ENCODE measurements at places on chromosomes 5 and 9. TPM values are rescaled to one million over a fixed set of nuclear protein-coding genes. Genes with fewer than 3 reads are reported as not detected.

Gene CD180
- 0.78 TPM for polyA plus RNA-seq

Gene OR13J1
- polyA plus RNA-seq, result not detected

Gene GPR21
- not detected for polyA plus RNA-seq

Gene OR1N1
- polyA plus RNA-seq, result not detected

Gene B4GALT7
- polyA plus RNA-seq, result 20.4 TPM

Gene ACOT12
- 0.68 TPM for polyA plus RNA-seq

Gene WWC1
- 102 TPM for polyA plus RNA-seq

Gene RNF130
- polyA plus RNA-seq, result 72.3 TPM

Gene SLC34A3
- 5.2 TPM for polyA plus RNA-seq

Gene TRIM23
- 26.1 TPM for polyA plus RNA-seq

Gene SLIT3
- polyA plus RNA-seq, result 48.8 TPM

Gene JAKMIP2
- polyA plus RNA-seq, result 5.4 TPM

Gene CCL27
- 0.50 TPM for polyA plus RNA-seq

Gene PCSK5
- polyA plus RNA-seq, result 14.1 TPM

Gene GTF2H2
- polyA plus RNA-seq, result 17.2 TPM

Gene FOXD4L6
- not detected for polyA plus RNA-seq

Gene SHOC1
- 0.87 TPM for polyA plus RNA-seq

Gene BTNL9
- polyA plus RNA-seq, result 6.9 TPM

Gene AGXT2
- 51.6 TPM for polyA plus RNA-seq

Gene CHSY3
- polyA plus RNA-seq, result 5.3 TPM

Gene FCHO2
- 30.8 TPM for polyA plus RNA-seq

Gene PCSK1
- polyA plus RNA-seq, result 0.31 TPM

Gene MRPL36
- polyA plus RNA-seq, result 36.6 TPM

Gene CCDC69
- polyA plus RNA-seq, result 4.0 TPM

Gene FAT2
- polyA plus RNA-seq, result 4.6 TPM

Gene TIMD4
- polyA plus RNA-seq, result 0.36 TPM

Gene SHISAL2B
- polyA plus RNA-seq, result not detected

Gene RANBP3L
- 8.3 TPM for polyA plus RNA-seq

Gene WDR31
- polyA plus RNA-seq, result 7.9 TPM

Gene LCNL1
- 0.23 TPM for polyA plus RNA-seq

Gene EIF4EBP3
- polyA plus RNA-seq, result 11.5 TPM

Gene AIF1L
- 355 TPM for polyA plus RNA-seq

Gene PTPN3
- 51.3 TPM for polyA plus RNA-seq

Gene IFNA13
- polyA plus RNA-seq, result not detected

Gene TMEM252
- 6.4 TPM for polyA plus RNA-seq

Gene IRF1
- polyA plus RNA-seq, result 15.1 TPM

Gene SLC12A2
- 45.6 TPM for polyA plus RNA-seq

Gene PPIC
- 43.8 TPM for polyA plus RNA-seq

Gene ACTBL2
- polyA plus RNA-seq, result not detected

Gene STPG3
- 1.6 TPM for polyA plus RNA-seq

Gene OBP2B
- not detected for polyA plus RNA-seq

Gene PTGES
- 3.7 TPM for polyA plus RNA-seq

Gene SPAAR
- polyA plus RNA-seq, result 1.5 TPM

Gene ENTREP1
- polyA plus RNA-seq, result 1.6 TPM

Gene FAM169A
- polyA plus RNA-seq, result 16.7 TPM

Gene PCDHGC3
- polyA plus RNA-seq, result 113 TPM

Gene FGFR4
- 56.4 TPM for polyA plus RNA-seq

Gene NIM1K
- 0.44 TPM for polyA plus RNA-seq
